Glutamatergic neuron (in vitro differentiated cells): ENCODE measurements at places on chromosomes 16 and 17.

DNA sequence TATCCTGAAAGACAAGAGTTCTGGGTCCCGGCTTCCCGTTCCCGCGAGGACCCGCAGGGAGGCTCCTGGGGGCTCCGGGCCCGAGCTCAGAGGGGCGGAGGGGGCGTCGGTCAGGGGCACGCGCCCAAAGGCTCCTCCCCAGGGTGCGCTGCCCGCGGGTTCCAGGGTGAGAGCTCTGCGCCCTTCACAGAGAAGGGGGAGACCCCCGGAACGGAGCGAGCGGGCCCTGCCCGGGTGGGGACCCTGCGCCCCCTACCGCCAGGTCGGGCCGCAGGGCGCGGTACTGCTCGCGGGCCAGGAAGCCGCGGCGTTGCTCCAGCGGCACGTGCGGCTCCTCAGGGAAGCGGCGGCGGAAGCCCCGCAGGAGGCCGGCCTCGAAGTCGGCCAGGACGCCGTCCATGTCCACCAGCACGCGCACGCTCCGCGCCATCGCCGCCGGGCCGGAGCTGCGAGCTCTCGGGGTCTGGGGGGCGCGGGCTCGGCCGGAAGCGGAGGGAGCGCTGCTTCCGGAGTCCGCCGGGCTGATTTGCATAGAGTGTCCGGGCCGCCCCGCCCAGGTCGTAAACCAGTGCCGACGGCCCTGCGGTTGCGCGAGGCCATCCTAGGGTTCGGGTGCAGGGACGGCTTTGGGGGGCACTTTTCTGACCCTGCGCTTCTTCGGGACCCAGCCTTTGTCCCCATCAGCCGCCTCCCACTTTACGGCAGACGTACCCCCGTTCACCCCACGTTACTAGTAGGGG is at the start of gene NT5C:
NT5C (minus strand) TSS at position 465 of the 740 bp plus-strand sequence; CDS start at position 430, 35 bp downstream.
- DNase-seq = peak; percentile 90

DNA sequence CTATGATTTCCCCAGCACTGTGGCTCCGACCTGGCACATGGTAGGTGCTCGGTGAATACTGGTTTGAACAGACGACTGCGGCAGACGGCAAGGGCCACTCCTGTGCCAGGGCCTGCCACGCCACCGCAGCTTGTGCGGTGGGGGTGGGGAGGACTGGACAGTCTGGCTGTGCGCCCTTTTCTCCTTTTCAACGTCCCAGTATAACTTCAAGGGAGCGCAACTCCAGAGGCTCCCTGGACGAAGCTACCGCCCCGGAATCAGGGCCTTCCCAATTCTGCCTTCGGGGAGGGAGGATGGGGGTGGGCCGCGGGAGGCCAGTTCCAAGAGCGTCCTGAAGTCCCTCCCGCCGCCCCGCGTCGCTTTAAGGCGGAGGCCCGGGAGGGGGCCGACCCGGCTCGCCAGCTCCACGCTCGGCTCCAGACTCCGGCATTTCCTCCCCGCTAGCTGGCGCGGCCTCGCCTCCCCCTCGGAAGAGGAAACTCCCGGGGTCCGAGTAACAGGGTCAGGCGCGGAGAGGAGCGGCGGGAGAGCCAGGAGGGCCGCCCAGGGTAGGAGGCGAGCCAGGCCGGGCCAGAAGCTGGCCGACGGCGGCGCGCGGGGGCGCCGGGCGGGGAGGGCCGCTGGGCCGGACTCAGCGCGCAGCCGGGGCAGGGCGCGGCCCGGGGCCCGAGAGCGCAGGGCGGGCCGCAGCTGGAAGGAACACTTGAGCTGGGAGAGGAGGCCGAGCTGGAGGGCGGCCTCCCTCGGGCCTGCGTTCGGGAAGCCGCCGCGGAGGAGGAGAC is at the start of gene ITPRIPL2:
ITPRIPL2 (plus strand) TSS at position 388 of the 782 bp plus-strand sequence. CDS start 498 bp downstream, outside the sequence.
- DNase-seq = peak; percentile 59

- no peak for DNase-seq
Measured at GRCh38 chr16:3511286-3512180, 10.7 kb downstream of the CLUAP1 start.

- DNase-seq = no peak
Measured at GRCh38 chr17:51230306-51230705, 29.5 kb downstream of the MBTD1 start.

- DNase-seq = no peak
Measured at GRCh38 chr16:79287424-79287917, 313.1 kb downstream of the MAF start.

- DNase-seq = peak; percentile 78
Measured at GRCh38 chr17:81487487-81488275, 24.9 kb downstream of the ACTG1 start.

GRCh38 chr16:64449506-64449905 is 672.4 kb downstream of the CDH11 start:
- no peak for DNase-seq

DNA sequence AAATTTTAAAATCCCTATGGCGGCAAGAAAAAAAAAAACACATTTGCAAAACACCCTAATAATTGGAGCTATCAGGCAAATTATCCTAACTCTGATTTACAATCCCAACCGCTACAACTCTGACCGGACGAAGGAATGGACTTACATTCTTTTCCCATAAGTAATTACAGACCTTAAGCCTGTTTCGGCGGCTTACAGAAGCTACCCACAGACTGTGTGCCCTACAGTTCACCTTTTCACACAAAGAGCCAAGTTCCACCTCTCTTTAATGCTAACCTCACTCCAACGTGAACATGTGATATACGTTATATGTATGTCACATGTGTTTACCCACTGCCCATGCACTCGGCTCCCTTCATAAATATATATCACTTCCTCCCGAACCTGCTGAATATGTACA is 8.7 kb upstream of the MEAK7 start:
- no peak for DNase-seq

DNA sequence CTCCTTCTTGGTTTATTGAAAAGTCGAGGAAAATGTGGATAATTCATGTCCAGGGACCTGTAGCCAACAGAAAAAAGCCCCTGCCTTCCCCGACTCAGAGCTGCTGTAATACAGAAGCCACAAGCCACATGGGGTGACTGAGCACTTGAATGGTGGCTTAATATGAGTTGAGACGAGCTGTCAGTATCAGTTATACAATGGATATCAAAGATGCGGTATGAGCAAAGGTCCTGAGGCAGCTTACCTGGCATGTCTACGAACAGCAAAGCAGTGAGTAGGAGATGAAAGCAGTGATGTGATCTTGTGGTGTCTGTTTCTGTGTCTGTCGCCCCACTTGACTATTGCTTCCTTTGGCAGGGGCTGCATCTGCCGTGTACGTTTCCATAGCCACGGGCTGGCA is 12.2 kb upstream of the RMI2 start:
- DNase-seq = no peak

DNA sequence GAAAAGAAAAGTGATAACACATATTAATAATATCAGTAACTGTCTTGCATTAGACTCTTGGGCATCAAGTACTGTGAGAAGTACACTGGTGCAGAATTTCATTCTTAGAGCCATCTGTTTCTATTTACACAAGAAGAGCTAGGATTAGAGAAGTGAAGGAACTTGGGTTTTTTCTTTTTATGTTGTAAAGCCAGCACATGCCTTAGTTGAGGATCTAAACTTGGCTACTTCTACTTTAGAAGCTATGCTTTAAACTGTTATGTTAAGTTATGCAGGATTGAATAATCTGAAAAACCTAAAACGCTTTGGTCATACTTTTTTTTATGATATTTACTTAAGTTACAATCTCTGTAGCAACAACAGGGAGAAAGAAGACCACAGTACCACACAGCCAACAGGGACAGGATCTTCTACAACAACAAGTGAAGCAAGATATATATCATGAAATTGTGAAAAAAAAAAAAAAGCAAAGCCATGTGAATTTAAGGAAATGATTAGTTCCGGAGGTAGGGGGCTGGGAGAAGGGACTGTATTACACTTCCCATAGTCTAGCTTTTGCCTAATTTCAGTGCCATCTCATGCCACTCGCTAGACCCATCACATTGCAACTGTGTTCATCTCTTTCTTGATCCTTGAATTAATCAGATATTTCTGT is 305.1 kb upstream of the GOT2 start:
- DNase-seq = no peak

- no peak for DNase-seq
Measured at GRCh38 chr17:12659500-12659899, 6.2 kb upstream of the MYOCD start.

DNA sequence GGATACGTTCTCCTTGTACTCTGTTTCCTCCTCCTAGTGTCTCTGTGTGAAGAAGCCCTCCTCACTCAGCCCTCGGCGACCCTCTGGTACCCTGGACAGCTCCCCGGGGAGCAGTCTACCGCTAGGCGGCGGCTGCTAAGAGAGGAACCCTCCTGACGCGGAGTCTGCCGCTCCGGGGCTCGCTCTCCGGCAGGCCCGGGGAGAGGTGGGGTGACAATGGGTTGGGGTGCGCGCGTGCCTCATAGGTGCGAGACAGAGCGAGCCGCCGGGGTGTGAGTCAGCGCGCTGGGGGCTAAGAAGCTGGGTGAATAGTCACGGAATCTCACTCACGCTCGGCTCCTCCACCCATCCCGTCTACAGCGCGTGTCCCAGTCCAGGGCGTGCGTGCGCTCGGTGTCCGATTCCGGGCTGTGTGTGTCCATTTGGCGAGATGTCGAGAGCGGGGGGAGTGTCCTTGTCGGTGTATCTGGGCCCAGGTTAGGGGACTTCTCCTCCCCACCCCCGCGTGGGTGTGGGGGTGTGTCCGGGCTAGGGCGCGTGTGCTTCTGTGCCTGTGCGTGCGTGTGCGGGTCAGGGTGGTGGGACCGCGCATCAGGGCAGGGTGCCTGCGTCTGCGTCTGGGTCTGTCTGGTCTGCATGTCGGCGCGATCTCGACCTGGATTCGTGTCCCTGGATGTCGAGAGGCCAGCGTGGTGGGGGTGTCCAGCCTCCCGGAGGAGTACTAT is 577 bp upstream of the HS3ST2 start:
- peak; percentile 72 for DNase-seq

DNA sequence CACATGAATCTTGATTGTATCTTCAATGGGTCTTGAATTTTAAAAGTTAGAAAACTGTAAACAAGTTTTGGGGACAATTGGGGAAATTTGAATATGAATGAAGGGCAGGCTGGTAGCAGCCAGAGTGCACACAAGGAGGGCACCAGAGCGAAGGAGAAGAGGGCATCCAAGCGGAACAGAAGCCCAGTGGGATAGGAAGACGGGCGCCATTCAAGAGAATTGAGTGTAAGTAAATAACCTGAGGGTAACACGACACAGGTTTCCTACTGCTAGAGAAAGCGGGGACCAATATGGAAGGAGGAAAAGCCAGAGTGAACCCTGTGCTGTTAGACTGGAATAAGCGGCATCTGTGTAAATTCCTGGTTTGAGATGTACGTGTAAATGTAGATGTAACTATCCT is 115.1 kb upstream of the CCL2 start:
- DNase-seq = no peak

DNA sequence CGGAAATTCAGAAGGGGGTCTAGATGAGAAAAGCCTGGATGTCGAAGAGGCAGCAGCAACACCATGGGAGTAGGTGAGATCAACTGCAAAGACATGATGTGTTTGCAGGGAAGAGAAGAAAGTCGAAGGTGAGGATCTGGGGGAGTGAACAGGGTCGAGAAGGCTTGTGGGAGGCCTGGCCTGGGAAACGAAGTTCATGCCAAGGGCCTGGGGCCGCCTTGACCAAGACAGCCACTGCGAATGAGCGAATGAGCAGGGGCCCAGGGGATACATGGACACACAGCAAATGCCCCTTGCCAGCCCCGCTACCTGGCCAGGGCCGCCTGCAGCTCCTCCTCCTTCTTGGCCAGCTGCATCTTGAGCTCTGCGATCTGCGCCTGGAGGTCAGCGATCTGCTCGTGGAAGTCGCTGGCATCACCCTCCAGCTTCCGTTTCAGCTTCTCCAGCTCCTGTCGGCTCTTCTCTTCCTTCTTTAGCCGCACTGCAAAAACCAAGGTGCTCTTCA is 87.1 kb downstream of the NDE1 start:
- no peak for DNase-seq

GRCh38 chr16:75385507-75386152 is 47.7 kb downstream of the CFDP1 start:
- no peak for DNase-seq

- DNase-seq = no peak
Measured at GRCh38 chr17:64599187-64599676, 62.9 kb downstream of the SMURF2 start.

GRCh38 chr16:56702836-56703235 is 20.6 kb downstream of the MT1X start:
- no peak for DNase-seq

- DNase-seq = no peak
Measured at GRCh38 chr17:39564211-39564848, 43.4 kb downstream of the NEUROD2 start.

- DNase-seq = no peak
Measured at GRCh38 chr17:31467502-31468256, 76.2 kb downstream of the RAB11FIP4 start.

- DNase-seq = no peak
Measured at GRCh38 chr17:45841883-45842525, 2.7 kb upstream of the SPPL2C start.

DNA sequence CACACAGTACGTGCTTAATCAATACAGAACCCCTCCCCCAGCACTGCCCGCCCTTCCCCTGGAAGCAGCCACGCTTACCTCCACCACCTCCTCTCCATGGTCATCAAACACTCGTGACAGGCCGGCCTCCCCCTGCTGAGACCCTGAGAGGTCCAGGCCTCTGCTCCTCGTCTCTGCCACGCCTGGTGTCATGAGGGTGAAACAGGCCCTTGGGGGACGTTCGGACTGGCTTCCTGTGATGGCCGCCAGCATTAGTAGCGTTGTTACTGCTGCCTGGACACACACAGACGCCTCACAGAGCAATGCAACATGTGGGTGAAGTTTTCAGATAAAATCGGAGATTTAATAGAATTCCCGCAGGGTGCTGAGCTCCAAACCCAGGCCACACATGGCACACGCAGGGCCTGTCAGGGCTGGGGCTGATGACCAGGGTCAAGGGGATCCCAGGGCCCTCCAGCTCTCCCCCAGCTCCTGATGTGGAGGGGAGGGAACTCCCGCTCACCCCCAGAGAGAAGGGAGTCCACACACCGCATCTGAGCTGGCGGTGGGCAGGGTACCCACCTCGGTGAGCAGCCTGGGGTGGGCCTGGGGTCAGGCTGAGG is 15.9 kb upstream of the SLC38A10 start:
- DNase-seq = peak; percentile 33

DNA sequence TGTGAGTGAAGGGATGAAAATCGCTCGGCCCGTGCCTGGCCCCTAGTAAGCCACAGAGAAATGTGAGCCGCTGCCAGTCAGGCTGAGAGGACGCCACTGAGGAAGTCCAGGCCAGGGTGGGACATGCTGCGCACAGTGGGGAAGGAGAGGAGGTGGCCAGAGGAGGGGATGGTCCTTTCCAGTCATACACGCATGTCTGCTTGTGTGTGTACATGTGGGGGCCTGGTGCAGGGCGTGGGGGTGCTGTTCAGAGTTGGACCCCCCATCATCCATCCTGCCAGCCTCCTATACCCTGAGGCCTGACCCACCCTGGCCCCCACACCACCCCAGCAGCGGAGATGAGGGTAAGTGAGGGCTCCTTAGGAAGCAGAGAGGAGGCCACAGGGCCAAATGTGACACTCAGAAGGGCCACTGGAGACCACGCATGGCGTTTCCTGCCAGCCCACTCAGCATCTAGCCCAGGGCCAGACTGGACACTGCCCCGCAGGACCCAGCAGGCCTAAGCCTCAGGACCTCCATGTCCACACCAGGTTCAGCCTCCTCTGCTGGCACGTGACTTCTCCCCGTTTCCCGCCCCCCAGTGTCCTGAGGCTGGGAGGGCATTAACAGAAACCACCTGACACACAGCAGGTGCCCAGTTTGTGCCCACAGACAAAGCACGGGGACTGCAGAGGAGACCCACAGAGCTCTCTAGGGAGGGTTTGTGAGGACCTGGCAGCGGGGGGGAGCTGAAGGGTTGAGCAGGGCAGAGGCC is 7.0 kb downstream of the DOC2A start:
- no peak for DNase-seq
